ENCODE measurements at places on chromosomes 2 and 18.

GRCh38 chr2:127874378-127875269 is 11.1 kb downstream of the AMMECR1L start:
- DNase-seq, result no peak

- DNase-seq, result no peak
Observed at GRCh38 chr18:41343808-41344207, 611.2 kb upstream of the PIK3C3 start.

DNA sequence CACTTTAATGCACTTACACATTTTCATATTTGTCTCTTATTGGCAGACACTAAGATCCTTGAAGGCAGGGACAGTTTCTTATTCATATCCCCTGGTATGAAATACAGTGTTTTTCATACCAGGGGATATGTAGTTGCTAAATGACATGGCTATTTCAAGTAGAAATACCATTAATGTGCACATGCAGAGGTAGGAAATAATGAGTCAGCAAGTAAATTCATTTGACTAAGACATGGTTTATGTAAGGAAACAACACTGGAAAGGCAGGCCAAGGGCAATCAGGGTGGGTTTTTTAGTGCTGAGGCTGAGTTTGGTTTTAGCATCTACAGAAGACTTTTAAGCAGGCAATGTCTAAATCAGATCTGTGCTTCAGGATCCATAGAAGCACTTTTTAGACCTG is 155.9 kb downstream of the WDPCP start:
- no peak for DNase-seq

- DNase-seq, result no peak
Observed at GRCh38 chr18:45980229-45980628, 13.1 kb upstream of the EPG5 start.

DNA sequence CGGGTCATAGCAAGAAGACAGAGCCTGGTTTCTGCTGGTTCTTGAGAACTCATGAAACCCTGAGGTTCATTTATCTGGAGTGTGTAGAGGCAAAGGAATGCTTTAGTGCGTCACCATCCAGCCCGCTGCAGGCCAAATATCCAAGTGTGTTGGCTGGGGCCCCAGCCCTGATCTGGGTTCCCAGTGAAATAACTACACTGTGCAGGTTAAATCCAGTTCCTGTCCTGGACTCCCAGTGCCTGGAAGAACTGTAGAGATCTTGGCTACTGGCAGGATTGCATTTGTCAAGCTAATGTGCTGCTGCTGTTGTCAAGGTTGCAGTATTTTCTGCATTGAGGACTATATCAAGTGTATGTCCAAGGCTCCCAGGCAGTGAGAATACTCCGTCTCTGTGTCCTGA is 89.9 kb downstream of the MAPK4 start:
- DNase-seq, result no peak

GRCh38 chr2:175227393-175227792 is 45.9 kb upstream of the ATP5MC3 start:
- no peak for DNase-seq

DNA sequence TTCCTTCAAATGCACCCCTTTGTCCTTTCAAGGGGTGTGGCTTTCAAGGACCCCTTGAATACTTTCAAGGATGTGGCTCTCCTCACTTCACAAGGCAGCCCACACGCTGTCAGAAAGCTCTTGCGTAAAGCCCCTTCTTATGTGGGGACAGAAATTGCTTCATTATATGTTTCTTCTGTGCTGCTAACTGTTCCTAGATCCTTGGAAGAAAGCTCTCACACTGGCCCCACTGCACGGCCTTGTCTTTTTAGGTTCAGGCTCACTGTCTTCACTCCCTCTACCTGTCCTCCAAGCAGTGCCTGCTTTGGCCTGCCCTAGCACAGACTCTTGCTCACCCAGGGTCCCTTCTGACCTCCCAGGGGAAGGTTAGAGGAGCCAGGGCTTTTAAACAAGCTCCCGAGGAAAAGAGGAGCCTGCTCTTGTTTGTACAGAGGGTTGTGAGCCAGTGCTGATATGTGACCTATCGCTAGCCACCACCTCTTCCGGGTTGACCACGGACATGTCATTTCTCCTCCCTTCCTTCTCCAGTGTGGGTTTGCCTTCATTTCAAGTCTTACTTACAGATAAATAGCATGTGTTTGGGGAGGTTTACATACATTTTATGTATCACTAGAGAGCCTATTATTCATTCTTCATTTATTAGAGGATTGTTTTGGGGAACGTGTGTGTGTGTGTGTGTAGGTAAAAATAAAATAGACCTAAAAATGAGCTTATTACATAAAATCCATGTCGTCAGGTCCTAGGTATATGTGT is 94.7 kb downstream of the RTN4 start:
- no peak for DNase-seq

GRCh38 chr2:128784626-128785306 is 466.1 kb upstream of the HS6ST1 start:
- DNase-seq, result no peak
